ENCODE measurements at places on chromosomes 5 and 9.

- no peak for DNase-seq
Observed at GRCh38 chr5:140147460-140147859, 21.7 kb downstream of the IGIP start.

DNA sequence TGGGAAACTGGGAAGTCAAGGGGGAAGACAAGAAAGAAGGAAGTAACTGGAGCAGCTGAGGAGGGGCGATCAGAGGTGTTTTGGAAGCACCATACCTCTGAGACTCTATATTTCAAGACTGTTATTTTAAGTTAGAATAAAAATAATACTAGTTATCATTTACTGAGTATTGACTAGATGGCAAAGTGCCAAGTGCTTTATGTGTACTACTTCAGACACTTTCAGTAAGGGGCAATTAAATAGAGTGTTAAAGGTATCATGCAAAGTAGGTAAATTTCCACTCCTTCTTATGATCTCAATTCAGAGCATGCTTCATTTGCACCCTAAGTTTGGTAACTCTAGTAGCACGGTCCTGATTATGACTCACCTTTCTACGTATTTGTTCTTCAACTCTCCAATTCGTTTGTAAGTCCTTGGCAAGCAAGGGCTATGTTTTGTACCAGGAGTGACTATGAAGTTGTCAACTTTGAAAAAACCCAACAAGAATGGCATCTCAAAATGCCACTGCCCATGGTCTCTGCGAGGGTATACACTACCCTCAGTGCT lies 152.4 kb upstream of the RAPGEF1 start:
- no peak for DNase-seq

- no peak for DNase-seq
Observed at GRCh38 chr9:134324359-134325095, 1.7 kb upstream of the RXRA start.

DNA sequence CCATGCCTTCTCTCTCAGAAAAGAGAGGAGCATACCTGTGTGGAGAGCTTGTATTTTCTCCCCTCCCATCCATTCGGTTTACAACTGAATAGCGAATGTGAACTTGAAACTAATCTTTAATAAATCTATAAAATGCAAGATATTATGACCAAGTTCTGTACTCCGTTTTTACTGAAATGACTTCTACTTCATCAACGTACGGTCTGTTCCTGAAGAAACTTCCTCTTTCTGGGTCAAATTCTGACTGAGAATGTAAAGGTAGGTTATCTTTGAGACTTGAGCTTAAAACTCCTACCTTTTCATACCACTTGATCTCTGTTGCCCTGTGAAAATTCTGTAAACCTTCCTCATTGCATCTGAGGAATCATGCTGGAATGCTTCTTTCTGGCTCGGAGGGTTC lies 4.2 kb upstream of the CTNNAL1 start:
- no peak for DNase-seq

DNA sequence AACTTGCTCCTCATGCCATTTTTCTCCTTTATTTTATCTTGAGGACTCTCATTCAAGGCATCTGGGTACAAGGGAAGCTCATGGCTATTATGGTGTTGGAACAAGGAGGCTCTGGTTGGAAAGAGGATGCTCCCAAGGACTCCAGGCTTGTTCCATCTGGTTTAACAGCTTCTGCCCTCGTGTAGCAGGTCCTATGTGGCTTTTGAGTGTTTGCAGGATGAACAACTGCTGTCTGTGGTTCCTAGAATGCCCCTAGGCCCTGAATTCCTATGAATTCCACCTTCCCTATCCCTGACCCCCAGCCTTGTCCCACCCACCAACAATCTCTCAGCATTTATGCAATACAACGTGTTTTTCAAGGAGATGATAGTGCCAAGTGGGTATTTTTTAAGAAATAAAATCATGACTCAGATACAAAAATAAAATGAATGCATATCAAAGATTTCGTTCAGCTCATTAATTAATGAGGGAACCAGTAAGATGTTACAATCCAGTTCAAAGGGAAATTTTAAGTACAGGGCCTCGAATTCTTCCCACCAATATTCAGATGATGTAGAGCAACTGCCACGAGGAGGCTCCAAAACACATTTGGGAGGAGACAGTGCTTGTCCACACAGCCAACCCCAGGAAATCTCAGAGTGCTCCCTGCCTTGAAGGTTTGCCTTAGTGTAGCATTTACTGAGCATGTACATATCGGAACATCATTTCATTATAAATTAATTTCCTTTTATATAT lies 182.0 kb downstream of the MUSK start:
- DNase-seq: no peak

Measured in stimulated activated CD8-positive, alpha-beta memory T cell treated with anti-CD3 and anti-CD28 coated beads, Interleukin-7, amount 100 ng/mL, for 24 hours (primary cell).